GM12878 (cell line): ENCODE measurements at places on chromosomes 7 and 10.
A peak's percentile ranks its signal among the peaks of the same experiment; 100 is the strongest.

DNA sequence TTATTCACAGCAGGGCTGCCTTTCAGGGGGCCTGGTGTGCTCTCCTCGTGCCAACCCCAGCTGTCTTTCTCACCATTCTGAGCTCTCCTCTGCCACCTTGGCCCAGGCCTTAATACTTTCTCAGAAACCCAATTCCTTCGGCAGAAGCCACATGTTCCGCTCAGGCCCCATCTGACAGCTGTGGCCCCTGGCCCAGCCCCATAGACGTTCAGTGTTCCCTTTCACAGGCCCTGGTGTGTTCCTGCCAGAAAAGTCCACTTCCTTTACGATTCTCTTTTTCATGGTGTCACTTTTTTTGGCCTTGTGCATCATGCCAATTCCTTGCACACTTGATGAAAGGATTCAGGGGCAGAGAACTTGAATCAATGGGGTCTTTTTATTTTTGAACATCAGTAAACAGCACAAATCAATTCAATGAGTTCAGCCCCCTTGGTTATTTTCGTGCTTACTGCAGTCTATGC, 15.9 kb upstream of the GPNMB start:
- DNase-seq: no peak

DNA sequence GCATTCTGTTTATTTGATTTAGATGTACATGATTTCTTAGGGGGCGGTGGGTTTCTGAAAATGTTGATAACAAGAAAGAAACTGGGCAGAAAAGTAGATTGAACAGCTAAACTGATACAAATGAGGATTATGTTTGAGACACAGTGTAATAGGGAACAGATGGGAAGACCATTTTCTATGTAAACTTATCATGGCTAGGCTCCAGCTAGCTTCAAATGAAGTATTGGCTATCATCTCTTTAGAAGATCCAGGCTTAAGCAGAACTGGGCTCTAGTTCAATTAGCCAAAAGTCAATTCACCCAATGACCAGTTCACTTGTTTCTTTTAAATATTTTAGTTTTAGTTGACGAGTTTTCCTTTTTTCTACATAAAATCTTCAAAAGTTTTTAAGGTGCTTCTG, 639.5 kb downstream of the ANKRD7 start:
- DNase-seq: no peak

- DNase-seq: no peak
Observed at GRCh38 chr10:77313066-77313750, 324.4 kb downstream of the KCNMA1 start.

DNA sequence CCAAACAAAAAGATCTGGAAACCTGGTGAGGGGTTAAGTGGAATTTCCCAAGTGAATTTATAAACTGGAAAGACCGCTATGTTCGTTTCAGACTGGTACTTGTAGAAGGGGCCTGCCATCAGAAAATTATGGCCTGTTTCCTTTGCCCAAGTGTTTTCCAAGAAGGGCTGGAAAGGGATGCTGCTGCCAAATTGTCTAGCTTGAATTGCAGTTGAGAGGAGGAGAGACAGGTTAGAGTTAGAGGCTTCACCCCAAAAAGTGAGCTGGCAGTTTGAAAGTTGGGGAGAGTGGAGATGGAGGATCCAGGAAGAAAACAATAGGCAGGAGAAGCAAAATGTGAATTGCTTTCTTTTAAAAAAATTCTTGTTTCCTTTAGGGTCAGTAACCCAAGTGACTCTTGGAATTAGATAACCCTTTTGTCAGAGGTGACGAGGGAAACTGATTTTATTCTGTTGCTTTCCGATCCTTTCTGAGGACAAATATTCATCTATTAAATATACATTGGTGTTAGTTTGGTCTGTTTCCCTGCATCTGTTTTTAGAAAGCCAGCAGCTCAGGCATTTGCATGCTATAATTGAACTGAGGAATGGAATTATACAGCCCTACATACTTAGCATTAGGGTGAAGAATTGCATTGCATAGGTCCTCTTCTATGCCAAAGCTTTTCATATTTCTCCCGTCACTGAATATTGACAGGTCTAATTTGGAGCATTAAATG, 82.5 kb upstream of the PRR15 start:
- no peak for DNase-seq

DNA sequence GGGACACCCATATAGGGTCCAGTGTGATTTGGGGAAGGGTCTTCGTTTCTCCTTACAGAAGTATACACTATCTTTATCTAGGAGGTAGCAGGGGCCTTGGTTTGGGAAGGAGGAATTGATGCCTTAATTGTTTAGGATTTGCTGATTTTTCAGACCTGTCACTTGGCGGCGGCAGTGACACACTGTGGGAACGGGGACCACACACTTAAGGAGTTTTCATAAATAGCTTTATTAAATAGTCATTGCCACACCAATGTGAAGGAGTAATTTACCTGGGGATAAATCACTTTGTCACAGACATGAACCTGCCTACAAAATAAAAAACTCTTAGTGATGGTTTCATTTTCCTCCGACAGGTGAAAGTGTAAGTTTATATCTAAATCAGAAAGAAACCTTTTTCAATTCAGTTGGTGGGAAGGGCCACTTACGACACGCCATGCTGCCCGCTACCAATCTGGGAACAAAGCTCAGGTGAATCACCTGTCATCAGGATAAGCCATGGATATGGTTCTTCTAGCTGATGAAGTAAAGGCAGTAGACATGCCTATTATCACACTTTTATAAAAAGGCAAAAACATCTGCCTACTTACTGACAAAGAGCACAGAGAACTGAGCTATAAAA, 12.3 kb upstream of the ENO4 start:
- DNase-seq: no peak

- peak; percentile 82 for DNase-seq
Observed at GRCh38 chr7:55086413-55087201, 67.8 kb downstream of the EGFR start.

DNA sequence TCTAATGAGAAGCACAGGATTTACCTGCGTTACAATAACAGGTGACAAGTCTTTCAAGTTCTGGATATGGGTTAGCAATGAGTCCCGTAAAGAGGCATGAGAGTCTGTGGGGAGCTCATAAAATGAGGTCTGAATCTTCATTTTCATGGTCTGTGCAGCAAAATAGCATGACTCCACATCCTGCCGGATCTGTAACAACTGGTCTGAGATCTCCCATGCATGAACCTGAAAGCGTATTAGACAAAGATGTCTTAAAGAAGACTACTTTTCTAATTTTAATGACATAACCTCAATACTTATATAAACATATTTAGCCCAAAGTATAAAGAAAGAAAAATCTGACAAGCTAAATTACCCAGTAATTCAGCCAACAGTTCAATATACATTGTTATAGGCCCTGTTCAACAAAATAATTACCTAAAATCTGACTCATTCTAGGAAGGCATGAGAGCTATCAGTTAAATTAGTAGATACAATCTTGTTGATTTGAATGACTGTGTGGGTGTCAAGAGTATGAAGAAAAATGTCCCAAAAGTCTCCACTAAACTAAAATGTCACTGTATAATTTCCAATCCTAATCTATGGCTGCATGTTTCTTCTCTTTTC, 36.9 kb downstream of the TNPO3 start:
- peak; percentile 64 for DNase-seq

DNA sequence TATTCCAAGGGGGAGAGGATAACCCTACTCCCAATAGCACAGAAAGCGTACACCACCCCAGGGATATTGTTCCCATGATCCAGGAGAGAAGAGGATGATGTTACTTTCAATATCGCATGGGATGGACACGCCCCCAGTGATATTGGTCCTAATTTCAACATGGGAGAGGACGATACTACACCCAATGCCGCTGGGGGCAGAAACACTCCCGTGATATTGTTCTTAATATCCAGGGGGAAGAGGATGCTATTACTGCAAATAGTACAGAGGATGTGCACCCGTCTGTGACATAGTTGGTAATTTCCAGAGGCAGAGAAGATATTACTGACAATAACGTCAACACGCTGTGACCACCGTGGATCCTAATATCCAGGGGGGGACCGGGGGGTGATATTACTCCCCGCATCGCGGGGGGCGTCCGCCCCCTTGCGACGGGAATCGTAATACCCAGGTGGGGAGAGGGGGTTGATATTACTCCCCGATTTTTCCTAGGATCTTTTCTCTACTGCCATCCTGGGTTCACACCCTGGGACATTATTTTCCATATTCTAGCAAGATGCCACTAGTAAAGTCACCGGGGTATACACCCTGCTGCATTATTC, 16.6 kb downstream of the MEIG1 start:
- DNase-seq: no peak

- DNase-seq: no peak
Observed at GRCh38 chr7:103541026-103541425, 95.0 kb upstream of the SLC26A5 start.

DNA sequence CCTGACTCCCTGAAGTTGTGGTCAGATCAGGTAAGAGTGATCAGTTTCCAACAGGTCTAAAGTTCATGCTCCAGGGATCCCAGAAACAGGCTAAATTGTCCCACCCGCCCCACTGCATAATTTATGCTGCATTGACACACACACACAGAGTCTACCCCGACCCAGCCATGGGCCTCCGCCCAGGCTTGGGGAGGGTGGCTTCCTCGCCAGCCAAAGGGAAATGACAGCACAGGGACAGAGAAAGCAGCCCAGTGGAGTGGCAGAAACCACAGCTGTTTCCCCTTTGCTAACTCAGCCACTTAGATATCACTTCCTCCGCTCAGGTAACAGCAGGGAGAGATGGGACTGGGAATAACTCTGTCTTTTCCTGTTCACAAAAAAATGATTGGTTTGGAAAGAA, 9.4 kb downstream of the SH3PXD2A start:
- no peak for DNase-seq

DNA sequence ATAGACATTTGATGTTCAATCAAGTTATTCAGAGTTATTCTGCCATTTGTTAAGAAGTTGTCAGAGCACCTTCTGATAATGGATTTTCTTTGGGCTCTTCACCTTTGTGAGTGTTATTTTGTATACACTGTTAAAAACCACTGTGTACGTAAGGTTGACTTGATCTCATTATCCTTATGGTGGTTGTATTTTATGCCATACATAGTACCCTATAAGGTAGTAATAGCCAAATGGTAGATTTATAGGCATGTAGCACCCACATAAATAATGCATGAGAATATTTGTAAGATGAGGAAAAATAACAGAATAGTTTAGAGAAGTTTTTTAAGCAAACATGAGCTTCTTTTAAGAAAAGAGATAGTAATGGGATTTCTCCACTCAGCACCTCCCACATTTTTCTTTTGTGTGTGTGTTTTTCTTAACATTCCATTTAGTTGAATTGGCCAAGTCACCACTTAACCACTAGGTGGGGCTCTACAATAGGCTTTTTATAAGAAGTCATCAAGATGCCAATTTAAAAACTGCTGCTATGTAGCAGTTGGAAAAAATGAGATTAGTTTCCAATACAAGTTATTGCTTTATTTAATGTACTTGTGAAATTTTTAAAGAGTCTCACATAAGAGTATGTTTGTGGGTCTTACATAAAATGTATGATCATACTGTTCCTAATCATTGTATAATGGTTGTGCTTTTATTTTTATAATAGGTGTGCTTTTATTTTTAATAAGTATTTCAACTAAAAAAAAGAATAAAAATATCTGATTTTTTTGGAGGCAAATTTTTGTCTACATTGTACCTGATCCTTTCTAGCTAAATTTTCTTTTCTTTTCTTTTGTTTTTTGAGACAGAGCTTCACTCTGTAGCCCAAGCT, 41.1 kb upstream of the STMP1 start:
- no peak for DNase-seq

DNA sequence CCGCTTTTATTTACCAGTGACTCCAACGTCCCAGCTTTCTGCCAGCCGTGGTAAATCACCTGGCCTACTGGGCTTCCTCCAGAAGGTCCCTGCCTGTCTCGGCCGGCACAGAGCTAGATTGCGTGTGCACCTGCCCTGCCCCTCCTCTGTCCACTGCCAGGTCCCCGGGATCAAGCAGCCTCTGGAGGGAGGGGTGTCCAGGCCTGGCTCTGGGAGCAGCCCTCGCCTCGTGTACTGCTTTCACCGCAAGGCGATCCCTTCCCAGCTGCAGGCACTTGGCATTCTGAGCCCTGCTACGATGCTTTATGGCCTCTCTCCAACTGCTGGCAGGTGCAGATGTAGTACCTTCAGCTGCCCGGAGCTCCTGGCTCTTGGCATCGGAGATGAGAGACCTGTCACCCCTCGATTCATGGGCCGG, 7.4 kb downstream of the SLC29A3 start:
- no peak for DNase-seq
